ENCODE measurements at places on chromosomes 11 and 22.

DNA sequence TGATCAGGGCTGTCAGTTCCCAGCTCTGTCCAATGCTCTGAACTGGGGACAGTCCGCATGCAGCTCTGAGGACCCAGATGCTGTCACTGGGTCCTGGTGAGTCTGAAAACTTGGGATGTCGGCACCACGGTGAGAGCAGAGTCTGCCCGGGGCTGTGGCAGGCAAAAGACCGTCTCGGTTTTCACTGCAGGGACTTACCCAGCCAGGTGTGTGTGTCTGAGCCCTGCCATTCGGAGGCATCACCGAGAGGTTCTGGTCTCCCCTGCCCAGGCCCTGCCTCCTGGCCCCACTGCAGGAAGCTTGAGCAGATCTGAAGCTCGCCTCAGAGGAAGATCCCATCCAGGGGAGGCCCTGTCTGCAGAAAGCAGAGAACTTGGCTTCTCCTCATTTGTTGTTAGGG is 5.2 kb downstream of the TP53AIP1 start:
- DNase-seq = no peak

DNA sequence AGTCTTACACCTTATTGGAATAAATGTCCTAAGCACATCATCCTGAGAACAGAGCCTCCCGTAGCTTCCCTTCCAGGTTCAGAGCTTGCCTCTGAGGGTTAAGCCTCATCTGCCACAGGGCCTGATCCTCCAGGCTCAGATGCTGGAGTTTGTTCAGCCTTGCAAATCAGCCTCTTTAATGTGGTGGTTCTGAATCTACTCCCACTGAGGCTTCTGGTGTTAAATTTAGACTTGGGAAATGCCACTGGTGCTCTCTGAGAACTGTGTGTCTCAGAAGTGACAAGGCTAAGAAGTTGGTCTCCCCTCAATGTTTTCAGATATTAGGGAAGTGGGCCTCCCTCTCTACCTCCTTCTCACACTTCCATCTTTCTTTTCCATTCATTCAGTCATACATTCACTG is 68.7 kb downstream of the CCDC81 start:
- no peak for DNase-seq

DNA sequence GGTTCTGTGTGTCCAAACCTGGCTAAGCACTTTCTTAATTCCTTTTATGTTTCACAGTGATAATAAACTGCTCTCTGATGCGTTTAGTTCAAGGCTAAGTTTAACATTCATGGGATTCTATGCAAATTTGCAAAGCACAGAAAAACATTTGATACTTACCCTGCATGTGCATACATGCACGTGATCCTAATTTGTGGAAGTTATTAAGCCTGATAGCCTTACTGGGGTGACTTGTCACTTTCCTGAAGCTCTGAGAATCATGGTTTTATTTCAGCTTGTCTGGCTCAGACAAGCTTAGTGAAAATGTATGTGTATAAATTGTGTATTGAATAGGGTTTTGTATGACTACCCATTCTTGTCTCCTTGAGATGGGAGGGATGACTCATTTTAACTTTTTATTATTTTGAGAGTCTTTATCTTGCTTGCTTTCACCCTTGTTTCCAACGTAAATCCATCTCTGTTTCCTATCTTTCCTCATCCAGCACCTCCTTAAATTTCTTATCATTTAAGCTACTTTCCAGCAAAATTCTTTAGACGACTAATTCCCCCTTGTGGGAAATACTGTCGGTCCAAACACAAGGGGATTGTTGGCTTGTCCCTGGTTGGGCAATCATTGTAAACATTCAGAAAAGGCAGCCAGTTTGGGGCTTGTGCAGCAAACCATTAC is 167.1 kb downstream of the C11orf91 start:
- no peak for DNase-seq

GRCh38 chr11:65777241-65777640 is 3.5 kb downstream of the AP5B1 start:
- no peak for DNase-seq

- DNase-seq = no peak
Measured at GRCh38 chr11:125446279-125446678, 49.8 kb downstream of the FEZ1 start.

Measured in stimulated activated CD4-positive, alpha-beta T cell treated with anti-CD3 and anti-CD28 coated beads, TNF-alpha, amount 100 ng/mL, for 1 hour (primary cell).